K562 (cell line): ENCODE measurements at places on chromosomes 3 and 15.

GRCh38 chr3:141769221-141769894 lies 6.2 kb downstream of the GRK7 start:
- peak; percentile 76 for DNase-seq

GRCh38 chr15:97991972-97992541 lies 31.6 kb downstream of the ARRDC4 start:
- DNase-seq: no peak

- no peak for DNase-seq
These were observed 64.5 kb downstream of the SMAD6 start for GRCh38 chr15:66766282-66767230.

DNA sequence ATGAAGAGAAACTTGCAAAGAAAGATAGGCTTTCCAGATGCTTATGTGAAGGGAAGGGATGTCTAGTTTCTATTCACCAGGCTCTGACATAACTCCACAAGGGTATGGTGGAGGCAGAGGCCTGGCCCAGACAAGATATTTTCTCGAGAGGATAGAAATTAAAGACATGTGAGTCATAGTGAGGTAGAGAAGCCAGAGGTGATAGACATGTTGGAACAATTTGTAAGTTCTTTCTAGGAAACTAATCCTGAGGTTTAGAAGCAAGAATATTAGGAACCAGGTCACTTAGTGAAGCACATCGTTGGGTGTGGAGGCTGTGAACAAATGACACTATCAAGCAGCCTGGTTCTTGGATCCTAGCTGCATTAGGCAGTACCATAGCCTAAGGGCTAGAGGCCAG lies 176.9 kb downstream of the BBX start:
- no peak for DNase-seq

DNA sequence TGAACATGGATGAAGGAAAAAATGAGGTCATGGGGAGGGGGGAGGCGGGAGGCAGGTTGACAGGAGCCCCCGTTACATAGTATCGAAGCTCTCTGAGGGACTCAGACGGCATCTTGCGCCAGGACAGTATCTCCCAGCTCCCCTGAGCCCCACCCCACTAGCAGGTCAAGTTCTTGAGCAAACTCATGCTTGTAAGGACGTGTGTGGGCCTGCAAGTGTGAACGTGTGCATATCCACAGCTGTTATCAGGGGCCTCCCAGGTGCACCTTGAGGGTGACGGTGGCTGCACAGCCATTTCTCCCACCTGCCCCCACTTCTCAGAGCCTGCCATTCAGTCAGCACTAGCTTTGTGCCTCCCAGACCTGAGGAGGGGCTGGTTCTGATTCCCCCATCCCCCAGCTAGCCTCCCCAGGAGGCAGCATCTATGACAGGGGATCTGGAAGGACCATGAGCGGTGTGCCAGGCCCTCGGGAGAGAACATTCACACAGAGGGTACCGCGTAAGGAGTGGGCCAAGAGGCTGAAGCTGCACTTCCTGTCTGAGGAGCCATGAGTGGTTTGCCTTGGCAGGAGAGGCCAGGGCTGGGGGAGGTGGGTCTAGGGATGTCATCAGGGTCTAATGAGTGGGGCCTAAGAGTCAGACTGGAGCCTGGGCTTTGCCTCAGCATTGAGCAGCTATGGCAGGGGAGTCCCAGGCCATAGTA lies 2.9 kb downstream of the SEMA3F start:
- DNase-seq: peak; percentile 29

DNA sequence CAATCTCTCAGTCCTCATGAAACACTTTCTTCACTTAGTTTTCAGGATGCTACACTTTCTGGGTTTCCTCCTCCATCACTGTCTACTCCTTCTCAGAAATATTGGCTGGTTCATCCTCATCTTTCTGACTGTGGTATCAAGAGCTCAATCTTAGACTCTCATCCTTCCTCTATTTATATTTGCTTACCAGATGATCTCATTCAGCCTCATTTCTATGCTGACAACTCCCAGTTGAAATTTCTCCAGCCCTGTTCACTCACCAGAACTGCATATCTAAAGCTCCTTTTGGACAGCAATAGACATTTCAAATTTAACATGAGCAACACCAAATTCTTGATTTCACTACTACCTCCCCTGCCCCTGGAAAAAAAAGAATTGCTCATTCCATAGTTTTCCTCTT lies 48.0 kb upstream of the FBN1 start:
- no peak for DNase-seq

- no peak for DNase-seq
These were observed 94.8 kb downstream of the SHQ1 start for GRCh38 chr3:72753495-72753894.

DNA sequence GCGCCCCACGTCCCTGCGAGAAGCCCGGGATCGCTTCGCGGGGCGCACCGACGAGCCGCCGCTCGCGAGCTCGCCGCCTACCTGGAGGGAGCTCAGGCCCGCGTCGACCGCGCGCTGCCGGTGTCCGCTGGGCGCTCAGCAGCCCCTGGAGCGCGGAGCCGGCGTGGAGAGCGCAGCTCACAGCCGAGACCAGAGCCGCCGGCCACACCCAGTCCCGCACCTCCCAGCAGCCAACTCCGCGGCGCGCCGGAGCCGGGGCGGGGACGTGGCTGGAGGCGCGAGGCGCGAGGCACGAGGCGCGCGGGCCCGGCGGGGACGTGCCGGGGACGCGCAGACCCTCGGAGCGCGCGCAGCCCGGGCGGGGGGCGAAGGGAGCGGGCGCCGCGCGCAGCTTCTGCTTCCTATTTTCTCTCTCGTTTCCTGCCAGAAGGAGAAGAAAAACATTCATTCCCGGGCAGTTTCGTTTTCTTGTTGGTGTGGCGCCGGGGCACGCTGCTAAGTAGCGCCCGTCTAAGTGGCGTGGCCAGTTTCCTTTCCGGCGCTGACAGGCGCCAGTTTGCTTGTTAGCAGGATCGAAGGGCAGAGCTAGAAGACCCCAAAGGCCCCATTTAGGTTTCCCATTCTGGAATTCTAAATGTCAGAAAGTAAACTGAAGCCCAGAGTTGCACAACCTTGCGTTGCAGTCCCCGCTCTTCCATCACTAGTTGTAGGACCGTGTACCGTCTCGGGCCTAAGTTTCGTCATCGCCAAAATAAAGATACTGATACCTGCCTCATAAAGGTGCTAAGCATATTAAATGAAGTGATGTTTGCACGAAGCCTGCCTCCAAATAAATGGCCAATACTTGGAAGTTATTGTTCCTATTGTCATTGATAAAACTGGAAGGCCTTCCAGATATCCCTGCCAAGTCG lies at the start of gene GNB4:
Gene GNB4, minus strand, starts transcription at position 206 of the 911 bp plus-strand sequence. CDS start 25,270 bp downstream, outside the sequence.
- peak; percentile 89 for DNase-seq

DNA sequence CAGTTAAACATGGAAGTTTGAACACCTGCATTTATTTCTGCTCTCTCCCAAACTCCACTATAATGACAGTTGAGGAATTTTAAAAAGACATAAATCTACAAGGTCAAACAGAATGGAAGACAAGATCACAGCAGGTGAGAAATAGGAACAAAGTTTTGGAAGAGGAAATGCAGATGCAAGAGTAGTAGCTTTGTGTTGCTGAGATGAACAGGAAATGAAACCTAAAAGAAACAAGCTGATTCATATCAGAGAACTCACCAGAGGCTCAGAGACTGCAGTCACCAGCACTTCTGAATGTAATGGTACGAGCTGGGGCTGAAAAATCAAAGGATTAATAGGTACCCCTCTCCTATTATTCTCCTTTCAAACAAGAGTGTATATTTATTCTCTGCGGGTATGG lies 459.9 kb downstream of the RAP2B start:
- DNase-seq: no peak

DNA sequence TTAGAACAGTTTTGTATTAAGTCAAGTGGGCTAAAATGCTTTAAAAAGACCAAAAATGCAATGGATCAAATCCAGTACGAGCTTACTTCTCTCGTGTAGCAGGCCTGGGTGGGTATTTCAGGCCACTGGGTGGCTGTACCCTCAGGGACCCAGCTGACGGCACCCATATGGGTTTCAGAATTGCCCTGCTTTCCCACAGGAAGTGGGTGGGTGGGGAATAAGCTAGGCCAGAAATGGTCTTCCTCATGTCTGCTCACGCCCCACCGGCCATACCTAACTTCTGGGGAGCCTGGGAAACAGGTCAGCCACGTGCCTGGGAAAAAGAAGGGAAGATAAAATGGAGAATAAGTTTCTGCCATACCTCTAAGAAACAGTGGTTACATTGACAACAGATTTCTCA lies 20.3 kb downstream of the GPR160 start:
- no peak for DNase-seq

- peak; percentile 50 for DNase-seq
These were observed 2.1 kb upstream of the GNAT1 start for GRCh38 chr3:50189274-50189673.
